ENCODE measurements at places on chromosomes 6 and 20.

DNA sequence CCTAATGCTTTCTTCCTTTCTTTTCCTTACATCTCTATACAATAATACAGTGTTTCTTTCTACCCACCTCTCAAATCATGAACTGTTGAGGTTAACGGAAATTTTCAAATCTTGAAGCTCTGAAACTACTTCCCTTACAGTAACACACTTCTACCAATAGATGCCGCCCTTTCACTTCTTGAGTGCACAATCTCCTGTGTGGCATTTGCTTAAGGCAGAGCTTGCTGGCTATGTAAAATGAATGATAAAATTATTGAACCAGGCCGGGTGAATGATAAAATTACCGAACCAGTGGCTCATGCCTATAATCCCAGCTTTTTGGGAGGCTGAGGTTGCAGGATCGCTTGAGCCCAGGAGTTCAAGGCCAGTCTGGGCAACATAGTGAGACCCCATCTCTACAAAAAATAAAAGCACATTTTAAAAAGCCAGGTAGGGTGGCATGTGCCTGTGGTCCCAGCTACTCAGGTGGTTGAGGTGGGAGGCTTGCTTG lies 56.8 kb downstream of the KCNS1 start:
- peak; percentile 51 for DNase-seq

DNA sequence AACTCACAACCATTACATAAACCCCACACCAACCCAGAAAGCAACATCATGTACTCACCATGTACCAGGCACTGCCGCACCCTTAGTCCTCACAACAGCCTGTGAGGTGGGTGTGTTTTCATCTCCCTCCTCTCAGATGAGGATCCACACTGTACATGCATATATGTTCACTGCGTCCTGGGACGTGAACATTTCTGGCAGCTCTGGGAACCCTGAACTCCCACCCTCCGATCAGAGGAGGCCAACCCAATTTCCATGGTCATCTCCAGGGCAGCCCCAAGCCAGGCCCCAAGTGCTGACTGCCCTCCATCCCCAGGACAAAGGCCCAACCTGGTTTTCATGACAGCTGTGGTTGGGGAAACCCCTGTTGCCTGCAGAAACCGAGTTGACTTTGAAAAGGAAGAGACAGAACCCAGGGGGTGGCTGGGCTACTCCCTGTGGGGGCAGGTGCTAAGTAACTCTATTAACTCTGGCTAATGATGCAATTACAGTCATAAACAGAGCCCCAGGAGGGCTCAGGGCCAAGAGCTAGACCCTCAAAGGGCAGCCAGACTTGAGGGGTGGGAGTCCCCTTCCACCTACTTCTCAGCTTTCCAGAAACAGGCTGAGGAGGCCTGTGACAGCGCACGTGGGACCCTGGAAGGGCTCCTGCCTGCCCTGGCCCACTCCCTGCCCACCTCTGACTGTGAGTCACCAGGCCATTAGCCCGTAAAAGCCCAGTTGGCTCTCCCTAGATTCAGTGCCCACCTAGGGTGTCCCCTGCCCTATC lies 2.6 kb downstream of the TFEB start:
- DNase-seq, result no peak

DNA sequence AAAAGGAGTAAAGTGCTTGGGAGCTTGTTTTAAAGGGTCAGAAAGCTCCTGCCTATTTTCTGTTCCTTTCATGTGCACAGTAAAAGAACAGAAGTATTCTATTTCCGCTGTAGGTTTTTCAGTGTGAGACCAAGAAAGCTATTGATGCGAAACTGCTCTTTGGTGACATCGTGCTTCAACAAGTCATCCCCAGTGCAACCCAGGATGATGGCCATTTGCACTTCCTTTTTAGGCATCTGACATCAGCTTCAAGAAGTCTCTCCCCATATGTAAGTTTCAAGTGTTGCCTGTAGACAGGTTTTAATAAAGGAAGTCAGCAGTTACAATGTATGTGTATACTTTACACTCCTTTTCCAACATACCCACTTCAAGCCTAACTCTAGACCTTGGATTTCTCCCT lies 131.6 kb downstream of the RFX6 start:
- no peak for DNase-seq

DNA sequence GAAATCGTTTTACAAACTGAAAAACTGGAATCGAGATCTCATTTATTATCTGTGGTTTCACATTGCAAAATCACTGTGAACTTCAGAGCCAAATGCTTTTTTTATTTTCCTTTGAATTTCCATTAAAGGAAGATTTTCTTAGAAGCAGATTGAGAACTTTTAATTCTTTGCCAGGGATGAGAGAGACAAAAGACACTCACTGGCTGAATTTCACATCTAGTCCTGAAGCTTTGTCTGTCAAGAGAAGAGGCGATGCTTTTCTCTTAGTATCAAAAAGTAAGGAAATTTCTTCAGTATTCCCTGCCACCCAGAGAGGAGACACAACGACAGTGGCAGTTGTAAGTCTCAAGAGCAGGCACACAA lies 141.8 kb downstream of the TMEM200A start:
- DNase-seq, result no peak

GRCh38 chr20:21004386-21005076 lies 101.6 kb downstream of the LINC00237 start:
- DNase-seq, result no peak

DNA sequence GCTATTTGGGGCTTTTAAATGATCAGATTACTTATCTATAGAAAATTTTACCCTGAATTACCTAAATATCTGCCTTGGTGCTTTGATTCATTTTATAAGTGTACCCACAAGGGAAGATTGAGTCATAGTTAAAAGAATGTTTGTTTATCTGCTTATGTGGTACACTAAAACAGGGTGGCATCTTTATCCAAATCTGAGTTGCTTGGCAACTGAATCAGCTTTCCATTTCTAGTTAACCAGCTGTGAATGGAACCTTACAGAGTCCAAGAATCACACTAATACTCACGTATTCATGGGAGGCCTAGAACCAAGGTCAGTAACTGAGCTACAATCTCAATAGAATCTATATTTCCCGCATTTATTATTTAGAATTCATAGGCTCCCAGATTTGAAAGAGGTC lies 44.0 kb upstream of the CAP2 start:
- DNase-seq, result no peak

DNA sequence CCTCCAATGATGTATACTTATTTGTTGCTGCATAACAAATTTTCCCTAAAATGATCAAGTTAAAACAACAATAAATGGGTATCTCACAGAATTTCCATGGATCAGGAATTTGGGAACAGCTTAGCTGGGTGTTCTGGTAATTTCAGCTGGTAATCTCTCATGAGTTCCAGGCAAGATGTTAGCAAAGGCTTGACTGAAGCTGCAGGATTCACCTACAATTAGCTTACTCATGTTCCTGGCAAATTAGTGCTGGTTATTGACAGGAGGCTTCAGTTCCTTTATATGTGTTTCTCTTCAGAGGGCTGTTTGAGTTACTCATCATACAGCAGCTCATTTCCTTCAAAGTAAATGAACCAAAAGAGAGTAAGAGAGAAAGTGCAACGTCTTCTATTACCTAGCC lies 506.3 kb upstream of the IMPG1 start:
- DNase-seq, result no peak

- no peak for DNase-seq
Observed at GRCh38 chr20:33488201-33488600, 1.7 kb upstream of the CBFA2T2 start.

GRCh38 chr6:156600678-156601077 lies 176.5 kb upstream of the ARID1B start:
- no peak for DNase-seq

DNA sequence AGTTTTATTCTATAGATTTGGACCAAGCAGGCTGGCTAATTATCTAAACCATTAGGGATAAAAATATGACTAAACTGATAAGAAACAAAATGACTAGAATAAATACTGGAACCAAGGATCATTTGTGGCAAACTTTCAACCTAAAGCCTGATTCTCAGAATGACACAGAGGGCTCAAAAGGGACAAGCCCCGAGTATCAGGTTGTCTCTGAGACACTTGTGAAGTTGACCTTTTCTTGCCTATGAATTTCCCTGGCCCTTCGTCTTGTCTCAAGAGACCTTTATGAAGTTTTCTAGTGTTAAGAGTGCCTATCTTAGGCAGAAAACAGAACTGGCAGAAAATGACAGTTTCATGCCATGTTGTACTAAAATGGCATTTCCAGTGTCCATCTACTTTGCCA lies 68.3 kb downstream of the IMPG1 start:
- DNase-seq, result no peak

DNA sequence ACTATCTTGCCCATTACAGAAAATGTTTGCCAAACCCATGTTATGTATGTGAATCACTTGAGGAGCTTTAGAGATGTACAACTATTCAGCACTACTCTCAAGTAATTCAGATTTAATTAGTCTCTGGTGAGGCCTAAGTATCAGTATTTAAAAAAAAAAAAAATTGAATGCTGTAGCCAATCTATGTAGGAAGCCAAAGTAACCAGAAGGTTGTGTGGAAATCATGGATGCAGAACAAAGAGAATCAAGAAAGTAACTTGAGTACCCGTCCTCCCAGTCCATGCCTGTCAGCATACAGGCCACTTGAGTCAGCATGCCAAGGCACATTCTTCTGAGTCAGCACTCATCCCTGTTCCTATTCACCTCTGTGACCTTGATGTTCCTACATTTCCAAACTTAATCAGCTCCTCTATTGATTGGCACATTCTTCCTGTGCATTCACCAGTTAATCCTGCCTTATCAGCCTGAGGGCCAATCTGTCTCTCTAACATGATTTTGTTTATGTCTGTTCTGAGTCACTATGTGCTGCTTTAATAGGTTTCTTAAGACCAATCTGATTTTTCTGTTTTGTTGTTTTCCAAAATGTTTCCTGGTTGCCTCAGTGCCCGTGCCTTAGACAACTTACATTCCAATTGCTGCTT lies 165.6 kb downstream of the KCNQ5 start:
- DNase-seq, result no peak

GRCh38 chr6:1481286-1481685 lies 91.9 kb downstream of the FOXF2 start:
- no peak for DNase-seq

DNA sequence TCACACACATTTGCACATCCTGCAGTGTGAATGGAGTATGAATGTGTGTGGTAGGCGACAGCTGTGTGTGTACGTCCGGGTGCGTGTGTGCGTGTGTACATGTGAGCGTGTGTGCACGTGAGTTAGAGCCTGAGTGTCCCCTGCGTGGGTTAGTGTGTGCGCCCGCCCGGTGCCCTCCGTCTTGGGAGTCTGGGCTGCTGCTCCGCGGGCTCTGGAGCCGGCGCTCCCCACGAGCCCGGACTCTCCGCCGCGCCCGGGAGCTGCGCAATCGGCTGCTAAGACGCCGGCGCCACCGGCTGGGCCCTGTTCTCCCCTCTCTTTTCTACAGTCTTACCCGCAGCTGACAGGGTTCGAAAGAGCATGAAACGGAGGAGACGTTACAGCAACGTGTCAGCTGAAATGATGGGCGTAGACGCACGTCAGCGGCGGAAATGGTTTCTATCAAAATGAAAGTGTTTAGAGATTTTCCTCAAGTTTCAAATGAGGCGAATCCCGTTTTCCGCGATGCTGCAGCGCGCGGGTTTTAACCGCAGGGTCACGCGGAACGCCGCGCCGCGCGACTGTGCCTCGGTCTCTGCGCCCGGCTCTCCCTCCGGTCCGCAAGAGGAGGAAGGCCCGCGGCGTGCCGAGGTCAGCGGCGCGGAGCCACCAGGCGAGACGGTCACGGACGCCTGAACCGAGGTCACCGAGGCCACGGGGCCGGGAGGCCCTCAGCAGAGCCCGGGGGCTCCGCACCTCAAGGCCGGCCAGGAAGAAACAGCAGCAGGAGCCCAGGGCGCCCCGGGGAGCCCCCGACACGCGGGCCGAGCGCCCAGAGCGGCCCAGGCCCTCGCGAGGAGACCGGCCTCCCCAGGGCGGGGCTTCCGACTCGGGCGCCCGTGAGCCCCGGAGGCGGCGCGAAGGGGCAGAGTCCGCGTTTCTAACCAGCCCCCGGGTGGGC lies 95.3 kb upstream of the BHLHE23 start:
- DNase-seq, result peak; percentile 22

GRCh38 chr6:50842446-50842845 lies 23.8 kb downstream of the TFAP2B start:
- DNase-seq, result no peak

DNA sequence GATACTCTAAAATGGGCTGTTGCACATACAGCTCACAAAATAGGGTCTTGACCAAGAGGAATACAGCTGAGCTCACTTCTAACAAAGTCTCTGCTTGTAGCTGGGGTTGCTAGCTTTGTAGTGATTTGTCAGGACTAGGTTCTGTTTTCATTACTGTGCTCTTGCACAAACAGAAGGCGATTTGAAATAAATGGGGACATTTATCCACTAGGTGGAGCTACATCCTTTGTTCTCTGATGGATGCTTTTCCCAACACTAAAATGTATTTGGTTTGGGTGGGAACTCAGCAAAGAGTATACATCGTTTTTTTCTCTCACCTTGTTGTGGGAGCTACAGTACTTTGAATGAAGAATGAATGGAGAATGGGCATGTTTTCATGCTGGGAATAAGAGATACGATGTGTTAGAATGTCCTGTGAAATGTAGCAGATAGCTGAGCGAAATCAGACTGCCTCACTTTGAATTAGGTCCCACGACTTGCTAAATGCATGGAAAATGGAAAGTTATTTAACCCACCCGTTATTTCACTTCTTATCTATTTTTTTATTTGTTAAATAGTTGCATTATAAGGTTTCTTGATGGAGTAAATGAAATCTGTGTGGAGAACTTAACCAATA lies 494.7 kb upstream of the MAP3K7 start:
- DNase-seq, result peak; percentile 67

DNA sequence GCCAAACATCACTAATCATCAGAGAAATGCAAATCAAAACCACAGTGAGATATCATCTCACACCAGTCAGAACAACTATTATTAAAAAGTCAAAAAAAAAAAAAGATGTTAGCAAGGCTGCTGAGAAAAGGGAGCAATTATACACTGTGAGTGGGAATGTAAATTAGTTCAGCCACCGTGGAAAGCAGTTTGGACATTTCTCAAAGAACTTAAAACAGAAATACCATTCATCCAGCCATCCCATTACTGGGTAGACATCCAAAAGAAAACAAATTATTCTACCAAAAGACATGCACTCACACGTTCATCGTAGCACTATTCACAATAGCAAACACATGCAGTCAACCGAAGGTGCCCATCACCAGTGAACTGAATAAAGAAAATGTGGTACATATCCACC lies 213.9 kb downstream of the TTLL2 start:
- DNase-seq, result no peak

DNA sequence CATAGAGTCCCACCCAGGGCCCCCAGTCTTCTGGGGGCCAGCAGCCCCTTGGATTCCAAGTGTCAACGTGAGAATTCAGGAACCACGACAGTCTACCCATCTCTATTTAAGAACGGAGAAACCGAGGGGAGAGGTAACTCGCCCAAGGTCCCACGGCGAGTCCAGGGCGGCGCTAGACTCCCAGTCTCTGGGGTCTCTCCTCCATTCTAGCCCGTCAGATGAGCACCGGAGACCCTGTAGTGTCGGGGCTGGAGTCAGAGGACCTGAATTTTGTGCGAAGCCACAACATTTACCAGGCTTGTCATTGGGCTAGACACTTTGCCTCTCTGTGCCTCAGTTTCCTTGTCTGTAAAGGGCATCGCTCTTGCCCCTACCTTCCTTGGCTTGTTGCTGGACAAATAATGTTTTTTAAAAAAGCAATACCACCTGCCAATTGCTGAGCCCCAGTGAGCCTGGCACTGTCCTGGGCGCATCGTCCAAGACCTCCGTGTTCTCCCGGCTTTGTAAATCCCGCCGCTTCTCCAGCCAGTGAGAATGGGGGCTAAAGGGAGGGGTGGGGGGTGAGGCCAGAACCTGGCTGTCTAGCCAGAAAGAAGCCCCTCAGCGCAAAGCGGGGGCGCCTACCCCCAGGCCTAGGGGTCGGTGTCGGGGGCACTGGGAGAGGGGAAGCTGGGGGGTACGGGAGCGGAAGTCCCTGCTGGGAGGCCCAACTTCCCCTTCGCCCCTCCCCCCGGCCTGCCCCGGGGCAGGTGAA lies 91.7 kb downstream of the NCR2 start:
- DNase-seq, result no peak

- no peak for DNase-seq
Observed at GRCh38 chr6:78709021-78709420, 158.3 kb upstream of the IRAK1BP1 start.

Measured in renal cortex interstitium (tissue), 15 donors.